Stimulated activated CD8-positive, alpha-beta memory T cell treated with anti-CD3 and anti-CD28 coated beads, Interleukin-2, amount 100 ng/mL, for 1 hour (primary cell): ENCODE measurements at places on chromosomes 2 and 18.

GRCh38 chr2:26847655-26848335, at the start of gene DPYSL5:
DPYSL5 (plus strand) TSS chr2:26848132; CDS start chr2:26898500, 50,368 bp downstream.
- no peak for DNase-seq

- DNase-seq: no peak
These were observed 158.0 kb upstream of the TWIST2 start for GRCh38 chr2:238689871-238690389.

DNA sequence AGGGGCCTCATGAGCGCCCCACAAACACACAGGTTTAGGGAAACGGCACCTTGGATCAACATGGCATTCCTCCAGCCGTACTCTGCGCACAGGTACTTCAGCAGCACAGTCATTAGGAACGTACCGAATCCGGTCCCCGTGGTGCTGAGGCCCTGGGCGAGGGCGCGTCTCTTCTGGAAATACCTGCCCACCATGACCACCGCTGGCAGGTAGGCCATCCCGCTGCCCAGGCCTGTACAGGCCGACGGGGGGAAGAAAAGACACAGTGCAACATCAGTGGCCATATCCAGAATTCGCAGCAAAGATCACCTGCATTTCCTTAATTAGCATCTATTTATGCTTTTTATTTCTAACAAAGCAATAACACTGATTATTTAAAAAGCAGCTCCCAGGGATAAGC, 22.2 kb downstream of the SLC16A14 start:
- DNase-seq: no peak

GRCh38 chr2:21333684-21334083, 209.9 kb downstream of the TDRD15 start:
- DNase-seq: no peak

DNA sequence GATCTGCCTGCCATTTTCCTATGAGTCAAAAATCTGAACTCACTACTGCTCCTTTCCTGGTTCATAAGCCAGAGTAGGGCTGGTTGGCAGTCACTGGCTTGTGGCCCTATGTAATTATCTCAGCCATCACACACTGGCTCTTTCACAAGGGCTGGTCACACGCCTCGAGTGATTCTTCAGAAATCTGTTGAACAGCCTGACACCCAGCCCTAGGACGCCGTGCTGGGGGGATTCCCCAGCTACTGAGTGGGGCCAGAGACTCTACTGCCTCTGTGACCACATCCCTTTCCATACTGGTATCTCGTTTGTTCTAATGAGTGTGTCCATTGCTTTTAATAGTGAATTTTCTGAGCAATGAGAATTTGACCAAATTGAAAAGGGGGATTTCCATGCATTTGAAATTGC, 45.8 kb upstream of the RBM44 start:
- DNase-seq: no peak

DNA sequence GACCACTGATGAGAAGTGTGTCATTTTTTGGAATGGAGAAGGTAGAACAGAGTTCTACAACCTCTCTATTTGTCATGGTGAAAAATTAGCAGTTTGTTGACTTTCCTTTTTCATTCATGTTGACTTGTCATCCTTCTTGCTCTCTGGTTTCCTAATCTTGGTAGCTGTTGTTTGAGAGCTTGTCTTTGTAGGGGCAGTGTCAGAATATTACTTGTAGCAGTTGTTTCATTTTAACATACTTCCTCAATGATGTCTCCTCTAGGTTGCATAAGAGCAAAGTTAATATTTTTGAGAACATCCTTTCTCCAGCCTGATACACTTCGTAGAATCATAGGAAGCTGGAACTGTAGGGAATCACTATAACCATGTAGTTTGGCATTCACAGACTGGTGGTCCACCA, 368.2 kb upstream of the FANCL start:
- no peak for DNase-seq

DNA sequence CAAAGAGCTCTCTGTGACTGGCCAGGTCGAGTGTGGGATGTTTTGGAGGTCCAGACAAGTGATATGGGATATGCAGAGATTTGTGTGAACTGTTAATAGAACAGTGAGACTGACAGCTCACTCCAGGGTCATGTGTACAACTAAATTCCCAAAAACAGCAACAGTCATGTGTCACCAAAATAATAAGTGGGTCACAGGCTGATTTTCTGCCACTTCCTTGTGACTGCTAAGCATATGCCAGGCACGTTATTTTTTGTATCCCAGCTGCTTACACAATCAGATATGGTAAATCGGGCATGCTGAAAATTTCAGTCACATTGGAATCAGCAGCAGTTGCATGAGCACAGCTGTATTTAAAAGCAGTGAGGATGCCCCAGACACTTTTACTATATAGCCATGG, 198.7 kb downstream of the PTGR3 start:
- DNase-seq: no peak

DNA sequence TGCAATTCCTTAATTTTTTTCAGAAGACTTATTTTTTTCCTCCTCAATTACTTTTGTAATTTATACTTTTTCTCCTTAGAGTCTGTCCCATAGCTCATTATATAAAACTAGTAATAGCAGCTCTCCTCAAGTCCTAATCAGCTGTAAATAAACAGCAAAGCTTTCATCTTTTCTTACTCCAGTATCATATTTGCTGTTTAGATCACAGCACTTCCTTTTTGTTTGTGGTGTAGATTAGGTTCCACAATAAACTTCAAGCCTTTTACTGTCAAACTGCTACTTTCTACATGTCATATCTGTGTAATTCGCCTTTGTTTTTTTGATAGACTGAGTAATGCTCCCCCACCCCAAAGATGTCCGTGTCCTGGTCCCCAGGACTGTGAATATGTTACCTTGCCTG, 25.5 kb downstream of the GCG start:
- no peak for DNase-seq

GRCh38 chr2:167430447-167430846, 542.2 kb downstream of the XIRP2 start:
- no peak for DNase-seq

GRCh38 chr18:24989760-24990593, 362.0 kb downstream of the ZNF521 start:
- no peak for DNase-seq

DNA sequence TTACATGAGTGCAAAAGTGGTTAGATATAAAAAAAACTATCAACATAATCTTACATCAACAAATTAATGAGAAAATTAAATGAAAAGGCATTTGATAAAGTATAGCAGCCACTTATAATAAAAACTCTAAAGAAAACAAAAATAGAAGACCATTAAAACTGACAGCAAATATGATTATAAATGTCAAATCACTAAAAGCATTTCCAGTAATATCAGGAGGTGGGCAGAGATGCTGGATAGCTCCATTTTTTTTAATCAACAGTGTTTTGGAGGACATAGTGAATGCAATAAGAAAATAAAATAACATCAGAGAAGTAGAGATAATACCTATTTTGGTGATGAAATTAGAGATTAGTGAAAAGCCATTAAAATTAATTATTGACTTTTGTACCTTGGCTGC, 173.4 kb downstream of the LRRTM4 start:
- no peak for DNase-seq

DNA sequence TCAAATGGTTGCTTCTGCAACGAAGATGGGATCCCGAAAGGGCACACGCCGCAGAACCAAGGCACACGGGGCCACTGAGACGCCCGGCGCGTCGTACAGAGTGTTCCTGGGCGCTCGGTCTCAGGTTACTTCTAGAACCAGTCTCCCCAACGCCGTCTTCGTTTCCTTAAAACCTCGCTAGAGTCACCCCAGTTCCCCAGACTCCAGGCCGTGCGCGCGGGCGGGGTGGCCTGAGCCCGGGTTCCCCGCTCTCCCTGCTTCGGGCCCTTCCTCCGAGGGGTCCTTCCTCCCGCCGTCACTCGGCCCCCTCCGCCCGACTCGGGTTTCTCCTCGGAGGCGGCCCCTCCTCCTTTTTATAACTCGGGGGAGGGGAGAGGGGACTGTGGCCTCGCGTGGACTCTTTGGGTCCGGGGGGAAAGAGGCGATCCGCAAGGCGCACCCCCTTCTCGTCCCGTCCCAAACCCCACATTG, 774 bp upstream of the FZD7 start:
- no peak for DNase-seq

- no peak for DNase-seq
These were observed 404.0 kb upstream of the MYT1L start for GRCh38 chr2:2735041-2735440.

- no peak for DNase-seq
These were observed 106.7 kb downstream of the METTL8 start for GRCh38 chr2:171327043-171327496.

- no peak for DNase-seq
These were observed 162.8 kb downstream of the TPGS2 start for GRCh38 chr18:36665952-36666351.

- DNase-seq: no peak
These were observed 8.6 kb upstream of the PLB1 start for GRCh38 chr2:28487258-28487657.

- DNase-seq: no peak
These were observed 290.7 kb downstream of the CYP26B1 start for GRCh38 chr2:71856773-71857525.

- DNase-seq: no peak
These were observed 26.2 kb downstream of the CERS6 start for GRCh38 chr2:168482269-168482668.

DNA sequence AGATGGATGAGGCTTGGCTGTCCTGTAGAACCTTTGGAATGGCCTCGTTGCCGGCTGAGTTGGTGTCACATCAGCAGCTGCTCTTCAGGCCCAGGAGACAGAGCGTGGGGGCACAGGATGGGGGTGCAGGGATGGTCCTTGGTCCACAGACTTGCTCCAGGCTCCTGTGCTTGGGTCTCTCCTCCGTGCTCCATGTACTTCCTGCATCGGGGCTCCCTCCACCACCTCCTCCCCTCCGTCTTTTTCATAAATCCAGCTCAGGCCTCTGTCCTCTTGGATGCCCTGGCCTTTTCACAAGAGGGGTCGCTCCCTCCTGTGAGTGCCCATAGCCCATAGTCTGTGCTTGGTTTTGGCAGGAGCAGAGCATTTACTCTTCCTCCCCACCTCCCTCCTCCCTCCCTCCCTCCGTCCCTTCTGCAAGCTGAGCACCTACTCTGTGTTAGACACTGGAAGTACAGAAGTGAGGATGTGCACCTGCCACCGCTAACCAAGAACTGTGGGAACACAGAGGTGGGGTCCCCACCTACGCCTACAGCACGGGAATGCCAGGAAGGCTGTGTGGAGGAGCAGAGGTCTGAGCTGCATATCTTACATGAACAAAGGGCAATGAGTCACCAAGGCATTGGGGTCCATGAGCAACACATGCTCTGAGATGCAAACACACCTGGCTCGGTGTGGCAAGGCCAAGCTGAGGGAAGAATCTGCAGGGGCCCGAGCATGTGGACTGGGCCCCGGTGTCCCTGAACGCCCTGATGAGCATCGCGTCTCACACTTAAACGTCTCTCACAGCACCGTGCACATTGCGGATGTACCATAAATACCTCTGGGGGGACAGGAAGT, 458.7 kb upstream of the HS6ST1 start:
- no peak for DNase-seq

- no peak for DNase-seq
These were observed 62.1 kb upstream of the GLI2 start for GRCh38 chr2:120673571-120674061.

GRCh38 chr2:44135296-44135695, 33.4 kb upstream of the PPM1B start:
- no peak for DNase-seq

DNA sequence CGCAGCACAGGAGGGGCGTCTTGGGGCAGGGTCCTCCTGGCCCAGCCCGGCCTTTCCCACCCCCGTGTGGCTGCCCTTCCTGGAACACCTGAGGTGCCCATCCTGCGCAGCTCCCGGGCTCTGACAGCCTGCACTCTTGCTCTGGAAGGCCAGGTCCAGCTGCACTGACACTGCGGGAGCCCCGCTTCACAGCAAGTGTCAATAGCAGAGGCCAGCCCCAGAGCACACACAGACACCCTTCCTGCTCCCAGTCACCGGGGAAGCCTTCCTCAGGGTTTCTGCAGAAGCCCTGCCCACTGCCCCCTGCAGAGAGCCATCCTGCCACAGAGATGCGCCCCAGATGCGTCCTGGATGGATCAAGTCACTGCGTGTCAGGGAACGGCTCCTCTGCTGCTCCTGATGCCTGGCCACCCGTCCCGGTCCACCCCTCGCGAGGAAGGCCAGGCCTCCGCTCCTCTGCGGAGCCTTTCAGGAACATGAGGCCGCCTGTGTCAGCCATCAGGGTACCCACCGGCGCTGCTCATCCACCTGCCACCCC, 519.2 kb upstream of the MYT1L start:
- DNase-seq: no peak

DNA sequence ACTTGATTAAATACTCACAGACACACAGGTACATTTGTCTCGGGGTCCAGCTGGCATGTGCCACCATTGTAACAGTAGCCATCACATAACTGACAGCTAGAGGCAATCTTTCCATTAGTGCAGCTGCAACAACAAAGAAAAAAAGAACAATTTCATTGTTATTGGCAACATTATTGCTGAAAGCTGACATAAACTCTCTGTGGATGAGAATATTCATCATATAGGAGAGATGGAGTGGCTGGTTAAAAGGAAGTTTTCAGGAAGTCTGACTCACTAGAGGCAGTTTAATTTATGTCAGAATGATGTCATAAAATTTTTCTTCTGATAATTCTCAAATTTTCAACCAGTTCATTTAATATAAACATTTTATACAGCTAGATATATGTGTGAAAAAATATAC, 1490.0 kb upstream of the NXPH2 start:
- DNase-seq: no peak

GRCh38 chr2:98464772-98465310, 20.2 kb downstream of the INPP4A start:
- DNase-seq: no peak

DNA sequence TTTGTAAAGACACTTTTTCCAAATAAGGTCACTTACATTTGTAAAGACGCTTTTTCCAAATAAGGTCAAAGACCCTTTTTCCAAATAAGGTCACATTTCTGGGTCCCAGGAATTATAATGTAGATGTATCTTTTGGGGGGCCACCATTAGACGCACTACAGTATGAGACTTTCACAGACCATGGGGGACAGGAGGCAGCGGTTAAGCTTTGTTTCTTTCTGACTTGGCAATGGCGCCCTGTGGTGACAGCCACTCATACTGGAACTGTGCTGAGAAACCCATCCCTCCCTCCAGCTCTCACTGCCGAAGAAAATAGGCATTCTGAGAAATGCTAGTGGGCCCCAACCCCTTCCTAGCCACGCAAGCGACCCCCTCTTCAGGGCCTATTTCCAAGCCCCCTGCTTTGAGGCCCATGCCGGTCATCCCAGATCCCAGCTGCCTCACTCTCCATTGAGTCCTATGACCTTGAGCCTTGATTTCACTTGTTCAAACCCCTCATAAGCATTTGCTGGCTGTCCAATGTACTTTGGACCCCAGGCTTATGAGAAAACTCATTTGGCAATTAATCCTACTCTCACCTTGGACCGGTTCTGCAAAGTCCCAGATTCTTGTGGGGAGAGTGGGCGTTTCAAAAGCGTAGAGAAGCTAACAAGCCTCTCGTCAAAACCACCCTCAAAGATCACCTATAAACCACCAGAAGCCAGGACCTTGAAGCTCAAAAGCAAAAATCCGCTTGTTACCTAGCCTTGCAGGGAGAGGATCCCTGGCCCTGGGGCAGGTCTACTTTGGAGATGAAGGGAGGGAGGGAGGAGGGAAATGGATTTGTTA, 11.3 kb upstream of the SPATA3 start:
- DNase-seq: no peak

GRCh38 chr18:27652480-27653121, 467.5 kb upstream of the CHST9 start:
- DNase-seq: no peak

- DNase-seq: no peak
These were observed 331.0 kb downstream of the METTL4 start for GRCh38 chr18:2240311-2240705.
